ENCODE measurements at places on chromosomes 7 and 10.
A peak's percentile ranks its signal among the peaks of the same experiment; 100 is the strongest.

DNA sequence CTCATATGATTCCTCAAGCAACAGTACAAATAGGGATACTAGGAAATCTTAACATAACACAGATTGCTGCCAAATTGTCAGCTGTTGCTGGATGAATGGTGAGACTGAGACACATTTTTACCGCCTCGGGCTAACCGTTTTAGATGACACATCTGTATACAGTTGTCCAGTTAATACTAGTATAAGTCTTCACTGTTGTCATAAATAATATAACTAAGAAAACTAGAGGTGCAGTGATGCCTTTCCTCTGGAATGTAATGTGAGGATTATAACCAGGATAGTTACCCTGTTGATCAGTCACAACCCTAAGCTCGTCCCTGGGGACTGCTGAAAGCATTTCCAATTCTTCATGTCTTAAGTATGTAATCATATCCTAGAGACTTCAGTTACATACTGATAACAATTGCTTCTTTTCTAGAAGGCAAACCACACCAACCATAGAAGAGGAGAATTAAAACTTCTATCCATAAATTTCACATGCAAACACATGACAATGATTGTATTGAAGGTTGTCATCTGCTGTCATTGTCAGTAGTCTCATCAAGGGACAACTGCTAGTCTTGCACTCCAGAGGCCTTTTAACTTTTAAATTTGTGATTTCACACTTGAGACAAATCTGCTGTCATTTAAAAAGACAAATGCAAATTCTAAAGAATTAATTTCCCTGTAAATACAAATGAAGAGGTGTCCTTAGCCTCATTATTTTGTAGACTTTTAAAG lies 100.4 kb upstream of the SEMA3D start:
- DNase-seq, result no peak

DNA sequence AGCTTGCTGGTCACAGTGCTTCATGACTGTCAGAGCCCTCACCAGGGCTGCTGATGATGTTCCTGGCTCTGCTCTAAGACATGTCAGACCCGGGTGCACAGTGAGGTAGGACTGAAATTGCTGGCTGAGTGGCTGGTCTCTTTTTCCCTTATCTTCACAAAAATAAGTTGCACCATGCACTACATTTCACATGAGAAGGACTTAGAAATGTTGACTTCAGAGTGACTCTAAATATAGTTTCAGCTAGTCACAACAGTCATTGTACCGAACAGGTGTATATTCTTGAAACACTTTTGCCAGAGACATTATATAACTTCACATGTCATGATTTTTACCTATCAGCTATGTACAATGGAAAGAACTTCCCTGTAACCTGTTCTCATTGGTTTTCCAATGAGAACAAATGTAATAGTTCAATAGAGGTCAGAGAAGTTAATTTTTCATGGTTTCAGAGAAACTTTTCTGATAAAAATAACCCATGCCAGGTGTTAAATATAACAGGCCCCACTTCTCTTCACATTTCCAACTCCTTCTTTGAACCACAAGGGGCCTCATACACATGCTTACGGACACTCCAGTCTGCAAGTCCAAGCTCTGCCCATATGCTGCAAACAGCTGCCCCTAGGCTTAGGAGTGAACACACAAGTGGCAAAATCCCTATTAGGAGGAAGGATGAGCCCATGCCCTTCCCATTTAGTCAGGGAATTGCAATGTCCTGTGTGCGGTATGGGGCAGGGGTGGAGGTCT lies 115.6 kb downstream of the CDK6 start:
- DNase-seq, result peak; percentile 32

GRCh38 chr7:151659219-151659618 lies 139.5 kb upstream of the RHEB start:
- no peak for DNase-seq

GRCh38 chr7:156764016-156764669 lies 123.6 kb downstream of the RNF32 start:
- no peak for DNase-seq

DNA sequence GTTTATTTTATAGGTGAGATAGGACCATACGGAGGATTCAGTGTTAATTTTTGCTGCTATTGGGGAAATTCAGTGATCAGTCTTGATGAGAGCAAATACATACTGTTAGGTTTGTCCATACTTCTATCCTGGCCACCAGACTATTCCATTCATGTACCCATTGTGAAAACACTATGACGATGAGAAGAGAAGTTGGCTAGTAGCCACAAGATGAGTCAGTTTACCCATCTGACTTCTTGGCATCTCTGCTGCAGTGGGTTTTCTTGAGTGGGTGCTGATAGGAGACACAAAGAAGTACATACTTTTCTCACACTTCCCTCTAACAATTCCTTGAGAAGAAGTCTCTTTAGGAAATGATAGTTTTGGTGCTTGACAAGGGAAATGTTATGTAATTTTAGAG lies 133.1 kb downstream of the TFPI2 start:
- no peak for DNase-seq
